ENCODE measurements at places on chromosomes 3 and 15.

DNA sequence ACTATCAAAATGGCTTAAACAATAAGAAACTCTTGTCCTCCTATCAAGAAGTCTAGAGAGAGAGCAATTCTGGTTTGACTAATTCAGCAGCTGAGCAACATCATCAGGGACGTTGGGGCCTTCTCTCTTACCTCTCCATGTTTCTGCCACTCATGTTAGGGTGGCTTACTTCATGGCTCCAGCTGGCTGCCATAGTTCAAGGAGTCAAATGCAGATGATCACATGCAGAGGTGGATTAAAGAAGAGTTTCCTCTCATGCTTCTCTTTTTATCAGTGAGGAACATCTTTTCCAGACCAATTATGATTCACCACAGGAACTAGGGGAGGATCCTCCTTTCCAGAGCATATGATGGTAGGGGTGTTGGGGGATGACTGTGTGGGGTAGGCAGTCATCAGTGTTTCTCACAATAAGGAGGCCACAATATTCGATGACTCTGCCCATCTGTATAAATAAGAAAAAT lies 45.5 kb downstream of the NEK11 start:
- no peak for DNase-seq

DNA sequence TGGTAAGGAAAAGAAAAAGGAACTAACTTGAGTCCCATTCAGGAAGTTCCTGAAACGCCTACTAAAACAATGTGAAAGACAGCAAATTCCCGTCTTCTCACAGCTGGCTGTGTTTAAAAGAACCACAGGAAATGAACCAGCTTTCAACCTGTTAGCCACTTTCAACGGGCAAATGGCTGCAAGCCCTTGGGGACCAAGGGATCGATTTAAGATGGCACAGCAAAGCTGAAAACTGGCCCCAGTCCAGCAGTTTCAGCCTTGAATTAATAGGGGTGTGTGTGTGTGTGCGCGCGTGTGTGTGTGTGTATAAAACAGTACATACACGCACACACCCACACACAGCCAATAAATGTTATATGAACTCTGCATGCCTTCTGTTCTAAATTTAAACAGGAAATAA lies 168.7 kb upstream of the TMCO5A start:
- DNase-seq, result no peak

- DNase-seq, result no peak
Observed at GRCh38 chr3:128496602-128497304, 3.8 kb upstream of the GATA2 start.

DNA sequence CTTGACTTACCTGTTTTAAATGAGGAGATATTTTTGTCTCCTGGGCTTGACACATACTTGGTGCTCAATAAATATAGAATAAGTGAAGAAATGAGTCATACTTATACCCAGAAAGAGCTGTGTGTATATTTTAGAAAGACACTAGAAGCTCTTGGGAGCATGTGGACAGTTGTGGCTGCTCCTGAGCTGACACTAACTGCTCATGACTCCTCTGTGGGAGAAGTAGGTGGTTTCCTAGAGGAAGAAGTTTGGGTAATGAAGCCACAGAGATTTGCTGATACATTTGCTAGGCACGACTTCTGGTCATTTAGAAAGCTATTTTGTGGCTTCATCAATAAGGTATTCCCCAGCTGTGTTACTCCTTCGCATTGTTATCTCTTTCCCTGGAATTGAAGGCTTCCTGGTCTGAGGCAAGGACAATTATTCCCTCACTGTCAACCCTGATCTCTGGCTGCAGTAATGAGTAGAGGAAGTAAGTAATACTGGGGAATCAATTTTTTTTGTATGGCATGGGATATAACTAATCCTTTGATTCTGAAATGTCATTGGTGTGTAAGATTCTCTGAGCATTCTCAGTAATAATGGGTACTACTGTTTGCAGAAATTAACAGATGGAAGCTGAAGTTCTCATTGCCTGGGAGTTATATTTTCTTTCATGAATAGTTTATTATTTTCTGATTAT lies 79.6 kb upstream of the DCBLD2 start:
- no peak for DNase-seq

DNA sequence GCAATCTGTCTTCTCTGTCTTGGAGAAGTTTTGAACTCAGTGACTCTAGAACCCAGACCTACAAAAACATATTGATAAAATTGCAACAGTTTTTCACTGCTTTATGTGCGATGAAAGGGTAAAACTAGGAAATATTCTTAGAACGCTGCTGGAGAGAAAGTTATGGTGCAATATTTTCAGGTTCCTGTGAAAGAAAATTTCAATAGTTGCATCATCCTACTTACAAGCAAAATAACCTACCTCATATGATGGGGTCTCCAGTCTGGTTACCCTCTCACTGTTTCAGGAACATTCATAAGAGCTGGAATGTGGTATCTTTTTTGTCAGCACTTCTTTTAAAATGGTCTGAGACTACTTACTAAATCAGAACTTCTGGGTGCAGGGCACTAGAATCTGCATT lies 27.1 kb downstream of the GATM start:
- DNase-seq, result no peak

All from activated CD4-positive, alpha-beta T cell treated with anti-CD3 and anti-CD28 coated beads for 24 hours (primary cell).